ENCODE measurements at places on chromosomes 13 and 19. TPM values are rescaled to one million over a fixed set of nuclear protein-coding genes. Genes with fewer than 3 reads are reported as not detected.

GRCh38 chr19:5165697-5166019, 175.0 kb downstream of the PTPRS start:
- peaks cover 9% of the 10 kb centered on the region for H3K27me3 ChIP-seq
- H3K4me1 ChIP-seq = no peaks in the 10 kb centered on the region
- H3K27ac ChIP-seq = no peak overlapping the region
- H3K4me3 ChIP-seq = no peak overlapping the region
- no peaks in the 10 kb centered on the region for H3K36me3 ChIP-seq
- DNase-seq = no peak

DNA sequence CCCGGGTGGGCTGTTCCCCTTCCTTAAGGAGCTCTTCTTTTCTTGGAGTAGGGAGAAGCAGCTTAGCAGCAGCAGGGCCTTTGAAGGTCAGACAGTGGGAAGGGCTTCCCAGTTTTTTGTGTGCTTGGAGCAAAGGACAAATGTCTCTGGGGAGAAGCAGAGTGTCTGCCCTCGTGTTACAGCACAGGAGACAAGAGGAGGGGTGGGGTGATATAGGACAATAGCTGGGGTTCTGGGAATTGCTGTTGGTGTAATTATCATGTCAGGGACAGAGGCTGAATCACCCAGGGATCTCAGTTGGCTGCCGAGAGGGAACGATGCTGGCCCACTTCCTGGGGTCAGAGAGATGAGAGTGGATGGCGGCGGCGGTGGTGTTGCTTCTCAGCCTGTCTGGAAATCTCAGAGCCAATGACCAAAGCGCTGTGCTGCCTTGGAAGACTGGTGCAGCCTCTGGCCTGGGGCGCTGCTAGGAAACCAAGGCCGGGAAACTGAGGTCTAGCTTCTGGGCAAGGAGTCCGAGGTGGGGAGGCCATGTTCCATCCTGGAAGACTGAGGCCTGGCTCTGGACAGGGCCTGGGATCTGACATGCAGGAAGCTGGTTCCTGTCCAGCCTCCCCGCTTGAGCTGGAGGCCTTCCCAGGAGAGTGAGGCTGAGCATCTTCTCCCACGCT, 1.2 kb downstream of the INAFM1 start:
- H3K4me3 ChIP-seq = peak overlapping the region; percentile 67
- peaks cover 18% of the 10 kb centered on the region for H3K36me3 ChIP-seq
- H3K4me1 ChIP-seq = peaks cover 32% of the 10 kb centered on the region
- no peaks in the 10 kb centered on the region for H3K27me3 ChIP-seq
- H3K27ac ChIP-seq = no peak overlapping the region

DNA sequence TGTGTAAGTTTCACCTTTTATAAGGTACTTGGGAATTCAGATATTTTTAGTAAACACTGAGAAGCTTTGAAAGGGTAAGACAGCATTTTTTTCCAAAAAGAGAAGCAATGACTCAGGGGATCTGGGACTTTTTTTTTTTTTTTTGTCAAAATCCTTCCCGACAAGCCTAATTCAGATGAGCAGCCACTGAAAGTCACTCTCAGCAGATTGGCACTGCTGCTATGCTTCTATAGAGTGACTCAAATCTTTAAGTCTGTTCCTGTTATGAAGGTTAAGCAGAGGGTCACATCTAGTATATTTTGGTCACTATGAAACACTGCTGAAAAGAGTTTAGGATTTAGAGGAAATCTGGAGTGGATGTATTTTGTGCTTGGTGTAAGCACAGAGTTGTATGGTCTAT, 571.1 kb downstream of the MYO16 start:
- H3K36me3 ChIP-seq = no peaks in the 10 kb centered on the region
- H3K4me1 ChIP-seq = no peaks in the 10 kb centered on the region
- H3K27me3 ChIP-seq = no peaks in the 10 kb centered on the region
- H3K27ac ChIP-seq = no peak overlapping the region
- no peak overlapping the region for H3K4me3 ChIP-seq

The CAPS gene
- total RNA-seq = 21.0 TPM

The GPR12 gene
- not detected for total RNA-seq

DNA sequence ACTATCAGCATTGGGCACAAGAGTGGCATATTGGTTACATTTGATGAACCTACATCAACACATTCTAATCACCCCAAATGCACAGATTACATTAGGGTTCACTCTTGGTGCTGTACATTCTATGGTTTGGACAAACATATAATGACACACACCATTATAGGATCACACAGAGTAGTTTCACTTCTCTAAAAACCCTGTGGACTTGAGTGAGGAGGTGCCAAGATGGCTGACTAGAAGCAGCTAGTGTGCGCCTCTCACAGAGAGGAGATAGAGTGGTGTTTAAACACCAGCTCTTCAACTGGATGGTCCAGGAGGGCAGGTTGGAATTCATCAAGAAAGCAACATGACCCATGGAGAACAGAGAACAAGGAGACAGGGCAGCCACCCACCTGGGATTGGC, 265.6 kb downstream of the TDRD3 start:
- no peak overlapping the region for H3K4me3 ChIP-seq
- no peaks in the 10 kb centered on the region for H3K27me3 ChIP-seq
- no peaks in the 10 kb centered on the region for H3K4me1 ChIP-seq
- H3K36me3 ChIP-seq = no peaks in the 10 kb centered on the region

GRCh38 chr13:99980824-99981734, 505 bp upstream of the ZIC2 start:
- no peak overlapping the region for H3K27ac ChIP-seq
- peaks cover 64% of the 10 kb centered on the region for H3K27me3 ChIP-seq
- peak overlapping the region; percentile 43 for H3K4me3 ChIP-seq
- DNase-seq = no peak
- H3K36me3 ChIP-seq = peaks cover 4% of the 10 kb centered on the region

- no peak for DNase-seq
- H3K27me3 ChIP-seq = no peaks in the 10 kb centered on the region
Measured at GRCh38 chr19:53586277-53586691, 45.5 kb upstream of the DPRX start.

GRCh38 chr13:25684491-25684890, 312.7 kb downstream of the ATP8A2 start:
- no peak overlapping the region for H3K27ac ChIP-seq

The TYROBP gene
- not detected for total RNA-seq

GRCh38 chr13:20492641-20493040, 33.0 kb downstream of the CRYL1 start:
- H3K4me1 ChIP-seq = peaks cover 11% of the 10 kb centered on the region
- H3K36me3 ChIP-seq = no peaks in the 10 kb centered on the region
- DNase-seq = peak; percentile 20
- no peak overlapping the region for H3K27ac ChIP-seq
- H3K27me3 ChIP-seq = no peaks in the 10 kb centered on the region
- H3K4me3 ChIP-seq = no peak overlapping the region

DNA sequence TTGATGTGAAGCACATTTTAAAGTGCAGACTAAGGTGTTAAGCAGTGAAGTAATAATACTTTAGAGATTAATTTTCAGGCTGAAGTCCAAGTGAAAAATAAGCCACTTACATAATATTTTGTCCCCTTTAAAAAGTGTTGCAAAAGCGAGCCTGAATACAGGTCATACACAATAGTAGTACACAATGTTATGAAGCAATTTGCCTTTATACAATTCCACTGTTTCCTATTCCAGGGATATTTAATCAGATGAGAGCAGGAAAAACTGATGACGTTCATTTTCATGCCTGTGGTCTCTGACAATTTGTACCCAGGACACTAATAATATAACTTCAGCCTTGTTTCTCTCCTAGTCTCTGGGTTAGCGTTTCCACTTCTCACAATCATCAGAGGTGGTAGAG, 916.7 kb downstream of the PCDH9 start:
- H3K27me3 ChIP-seq = no peaks in the 10 kb centered on the region
- no peak overlapping the region for H3K27ac ChIP-seq
- H3K4me1 ChIP-seq = no peaks in the 10 kb centered on the region
- no peak for DNase-seq

GRCh38 chr13:94435604-94436226, 43.8 kb downstream of the DCT start:
- H3K4me3 ChIP-seq = no peak overlapping the region
- H3K27me3 ChIP-seq = peaks cover 3% of the 10 kb centered on the region
- no peak for DNase-seq
- H3K4me1 ChIP-seq = peaks cover 12% of the 10 kb centered on the region
- no peak overlapping the region for H3K27ac ChIP-seq
- no peaks in the 10 kb centered on the region for H3K36me3 ChIP-seq

The MYO16 gene
- total RNA-seq = not detected

- peaks cover 3% of the 10 kb centered on the region for H3K27me3 ChIP-seq
- no peaks in the 10 kb centered on the region for H3K4me1 ChIP-seq
- no peaks in the 10 kb centered on the region for H3K36me3 ChIP-seq
- no peak overlapping the region for H3K27ac ChIP-seq
- H3K4me3 ChIP-seq = no peak overlapping the region
Measured at GRCh38 chr13:21837841-21838551, 167.1 kb downstream of the FGF9 start.

The ZSCAN22 gene
- 4.3 TPM for total RNA-seq

DNA sequence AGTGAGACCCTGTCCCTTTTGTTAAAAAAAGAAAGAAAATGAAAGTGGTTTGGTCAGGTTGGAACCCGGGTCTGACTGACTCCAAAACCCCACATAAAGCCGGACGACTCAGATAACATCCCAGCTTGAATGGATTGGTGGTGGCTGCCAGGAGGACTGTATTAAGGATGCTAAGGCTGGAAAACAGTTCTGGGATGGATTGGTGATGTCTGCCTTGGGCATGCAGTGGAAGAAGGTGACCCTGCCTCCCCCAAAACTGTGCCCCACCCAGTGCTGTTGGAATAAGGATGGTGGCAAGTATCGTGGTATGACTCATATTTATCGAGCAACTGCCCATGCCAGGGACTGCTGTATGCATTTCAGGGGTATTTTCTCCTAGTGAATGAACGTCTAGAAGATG, 18.5 kb upstream of the COLGALT1 start:
- peaks cover 13% of the 10 kb centered on the region for H3K27me3 ChIP-seq
- no peak overlapping the region for H3K4me3 ChIP-seq
- no peak for DNase-seq
- H3K4me1 ChIP-seq = peaks cover 14% of the 10 kb centered on the region
- no peaks in the 10 kb centered on the region for H3K36me3 ChIP-seq
- H3K27ac ChIP-seq = no peak overlapping the region

The PCDH17 gene
- not detected for total RNA-seq

The GAS6 gene
- total RNA-seq = 0.92 TPM

DNA sequence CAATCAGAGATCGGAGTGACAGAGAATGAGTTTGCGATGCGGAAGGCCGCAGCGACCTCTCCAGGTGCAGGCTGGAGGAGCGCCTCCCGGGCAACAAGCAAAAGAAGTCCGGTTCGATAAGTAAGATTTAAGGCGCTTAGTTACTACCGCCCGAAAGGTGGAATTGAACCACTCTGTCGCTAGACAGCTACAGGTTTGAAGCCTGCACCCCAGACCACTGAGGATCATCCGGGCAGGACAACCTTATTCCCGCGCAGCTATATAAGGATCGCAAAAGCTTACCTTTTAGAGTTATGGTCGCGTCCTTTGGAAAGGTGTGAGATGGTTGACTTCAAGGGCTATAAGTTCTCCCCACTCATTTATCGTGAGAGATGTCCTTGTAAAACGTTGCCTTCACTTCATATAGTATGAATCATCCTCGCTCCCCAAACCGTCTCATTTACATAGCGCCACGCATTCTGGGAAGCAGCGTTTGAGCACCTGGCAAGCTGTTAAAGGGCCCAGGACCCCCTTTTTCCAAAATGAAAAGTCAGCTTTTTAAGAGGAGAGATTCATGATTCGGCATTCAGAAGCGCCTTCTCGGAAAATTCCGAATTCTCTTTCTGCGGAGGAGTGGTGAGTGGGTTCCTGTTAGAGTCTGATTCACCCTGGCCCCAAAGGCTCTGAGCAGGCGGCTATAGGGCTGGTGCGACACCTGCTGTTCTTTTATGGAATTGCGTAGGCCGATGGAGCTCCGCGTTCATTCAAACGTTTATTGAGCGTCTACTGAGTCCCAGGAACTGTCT, 10.8 kb downstream of the FOSB start:
- peaks cover 30% of the 10 kb centered on the region for H3K27me3 ChIP-seq
- DNase-seq = peak; percentile 91
- peak overlapping the region; percentile 81 for H3K4me3 ChIP-seq
- peak overlapping the region; percentile 98 for H3K27ac ChIP-seq
- H3K36me3 ChIP-seq = no peaks in the 10 kb centered on the region

GRCh38 chr13:23921451-23921888, 24.2 kb upstream of the C1QTNF9B start:
- H3K27me3 ChIP-seq = peaks cover 56% of the 10 kb centered on the region
- H3K27ac ChIP-seq = no peak overlapping the region
- no peaks in the 10 kb centered on the region for H3K4me1 ChIP-seq

DNA sequence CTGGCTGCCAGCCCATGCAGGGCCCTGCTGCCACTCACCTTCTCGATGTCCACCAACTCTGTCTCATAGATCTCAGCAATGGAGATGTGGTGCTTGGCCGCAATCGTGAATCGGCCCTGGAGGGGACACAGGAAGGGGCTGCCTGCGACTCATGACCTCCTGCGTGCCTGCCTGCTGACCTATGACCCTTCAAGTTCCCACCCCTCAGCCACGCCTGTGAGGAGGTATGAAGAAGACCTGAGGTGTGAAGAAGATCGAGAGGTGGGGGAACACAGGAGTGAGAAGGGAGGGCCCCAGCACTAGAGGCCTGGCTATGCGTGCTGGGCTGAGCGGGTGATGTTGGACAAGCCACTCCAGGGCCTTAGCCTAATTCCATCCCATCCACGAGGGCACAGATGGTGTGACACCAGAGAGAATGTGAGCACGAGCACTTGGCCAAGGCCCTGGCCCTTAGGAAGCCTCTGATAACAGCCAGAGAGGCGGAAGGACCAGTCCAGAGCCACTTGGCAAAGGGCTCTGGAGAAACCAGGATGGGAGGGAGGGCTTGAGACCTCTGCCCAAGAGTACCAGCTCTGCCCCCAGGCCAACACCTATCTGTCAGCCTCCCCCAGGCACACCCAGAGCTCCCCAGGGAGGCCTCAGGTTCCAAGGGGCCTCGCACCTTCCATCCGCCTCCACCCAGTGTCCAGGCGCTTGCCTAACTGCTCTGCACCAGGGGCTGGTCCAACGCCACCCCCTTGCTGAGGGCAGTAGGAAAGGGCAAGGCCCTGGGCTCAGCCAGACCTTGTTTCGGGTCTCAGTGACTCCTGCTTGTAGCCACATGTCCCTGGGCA, 9.6 kb upstream of the KPTN start:
- peak overlapping the region; percentile 31 for H3K27ac ChIP-seq
- DNase-seq = no peak
- peaks cover 6% of the 10 kb centered on the region for H3K4me1 ChIP-seq

- no peaks in the 10 kb centered on the region for H3K4me1 ChIP-seq
- no peak overlapping the region for H3K4me3 ChIP-seq
- no peaks in the 10 kb centered on the region for H3K27me3 ChIP-seq
- no peaks in the 10 kb centered on the region for H3K36me3 ChIP-seq
Measured at GRCh38 chr13:85427416-85427815, 371.8 kb downstream of the SLITRK6 start.

The KLC3 gene
- total RNA-seq = not detected

DNA sequence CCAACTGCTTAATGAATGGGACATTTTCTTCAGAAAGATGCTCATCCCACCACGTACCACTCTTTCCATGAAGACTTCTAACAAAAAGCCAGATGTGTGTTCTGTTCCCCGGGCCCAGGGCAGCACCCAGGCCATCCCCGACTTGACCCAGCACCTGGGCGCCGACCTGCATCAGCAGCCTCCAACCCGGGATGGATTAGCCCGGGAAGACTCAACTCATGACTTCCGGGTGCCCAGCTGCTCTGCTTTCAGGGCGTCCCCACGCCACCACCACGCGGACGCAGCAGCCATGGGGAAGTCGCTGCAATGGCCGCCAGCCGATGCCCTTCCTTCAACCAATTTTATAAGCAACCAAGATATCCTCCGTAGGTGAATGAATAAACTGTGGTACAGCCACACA, 123.8 kb upstream of the TUBA3C start:
- no peaks in the 10 kb centered on the region for H3K27me3 ChIP-seq
- H3K4me3 ChIP-seq = no peak overlapping the region
- no peaks in the 10 kb centered on the region for H3K4me1 ChIP-seq
- no peak overlapping the region for H3K27ac ChIP-seq
- no peaks in the 10 kb centered on the region for H3K36me3 ChIP-seq

The MAG gene
- total RNA-seq = not detected
